ENCODE measurements at places on chromosomes 16 and 17. TPM values are rescaled to one million over a fixed set of nuclear protein-coding genes. Genes with fewer than 3 reads are reported as not detected.

The HBQ1 gene
- total RNA-seq: 6.9 TPM

The SLX1A gene
- total RNA-seq: 12.2 TPM

The MT1H gene
- not detected for total RNA-seq

The TMEM88 gene
- 1.2 TPM for total RNA-seq

The PPY gene
- not detected for total RNA-seq

The ASIC2 gene
- total RNA-seq: 28.9 TPM

The GAS2L2 gene
- total RNA-seq: under 0.01 TPM

The EIF5A gene
- total RNA-seq: 208 TPM

The KRT31 gene
- total RNA-seq: 1.2 TPM

The DNAI2 gene
- not detected for total RNA-seq

Data from frontal cortex (tissue), 4 donors.